ENCODE measurements at places on chromosomes 7 and 10.

DNA sequence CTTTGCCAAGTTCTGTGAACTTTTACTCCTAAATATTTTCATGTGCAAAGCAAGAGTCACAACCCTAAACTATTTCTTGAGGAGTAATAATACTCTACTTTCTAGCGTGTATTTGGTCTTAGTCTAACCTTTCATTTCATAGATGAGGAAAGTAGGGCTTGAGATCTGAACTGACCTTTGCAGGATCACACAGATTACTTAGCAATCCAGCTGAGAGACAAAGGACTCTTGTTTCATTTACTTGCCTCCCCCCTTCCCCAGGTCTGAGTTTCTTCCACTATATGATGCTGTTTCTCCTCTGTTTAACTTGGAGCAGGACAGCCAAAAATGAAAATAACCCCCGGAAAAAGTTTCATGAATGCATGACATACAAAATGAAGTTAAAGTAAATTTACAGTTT is 75.3 kb upstream of the PTN start:
- no peak for DNase-seq

DNA sequence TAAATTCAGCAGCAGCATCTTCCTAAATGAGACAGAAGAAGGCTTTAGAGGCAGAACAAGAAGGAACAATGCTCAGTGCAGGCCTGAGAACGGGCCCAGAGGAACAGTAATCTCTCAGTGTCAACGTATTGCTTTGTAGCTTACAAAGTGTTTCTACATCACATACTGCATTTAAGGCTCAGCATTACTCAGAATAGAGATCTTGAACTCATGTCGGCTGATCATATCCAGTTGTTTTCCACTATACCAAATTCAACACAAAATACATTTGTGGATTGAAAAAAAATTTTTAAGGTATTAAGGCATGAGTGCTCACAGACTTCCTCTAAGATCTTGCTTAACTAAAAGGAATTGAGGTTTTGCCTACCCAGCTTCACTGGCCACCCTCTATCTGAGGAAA is 325.1 kb downstream of the HPSE2 start:
- no peak for DNase-seq

- DNase-seq, result no peak
Observed at GRCh38 chr10:100873146-100873826, 39.5 kb upstream of the SLF2 start.

DNA sequence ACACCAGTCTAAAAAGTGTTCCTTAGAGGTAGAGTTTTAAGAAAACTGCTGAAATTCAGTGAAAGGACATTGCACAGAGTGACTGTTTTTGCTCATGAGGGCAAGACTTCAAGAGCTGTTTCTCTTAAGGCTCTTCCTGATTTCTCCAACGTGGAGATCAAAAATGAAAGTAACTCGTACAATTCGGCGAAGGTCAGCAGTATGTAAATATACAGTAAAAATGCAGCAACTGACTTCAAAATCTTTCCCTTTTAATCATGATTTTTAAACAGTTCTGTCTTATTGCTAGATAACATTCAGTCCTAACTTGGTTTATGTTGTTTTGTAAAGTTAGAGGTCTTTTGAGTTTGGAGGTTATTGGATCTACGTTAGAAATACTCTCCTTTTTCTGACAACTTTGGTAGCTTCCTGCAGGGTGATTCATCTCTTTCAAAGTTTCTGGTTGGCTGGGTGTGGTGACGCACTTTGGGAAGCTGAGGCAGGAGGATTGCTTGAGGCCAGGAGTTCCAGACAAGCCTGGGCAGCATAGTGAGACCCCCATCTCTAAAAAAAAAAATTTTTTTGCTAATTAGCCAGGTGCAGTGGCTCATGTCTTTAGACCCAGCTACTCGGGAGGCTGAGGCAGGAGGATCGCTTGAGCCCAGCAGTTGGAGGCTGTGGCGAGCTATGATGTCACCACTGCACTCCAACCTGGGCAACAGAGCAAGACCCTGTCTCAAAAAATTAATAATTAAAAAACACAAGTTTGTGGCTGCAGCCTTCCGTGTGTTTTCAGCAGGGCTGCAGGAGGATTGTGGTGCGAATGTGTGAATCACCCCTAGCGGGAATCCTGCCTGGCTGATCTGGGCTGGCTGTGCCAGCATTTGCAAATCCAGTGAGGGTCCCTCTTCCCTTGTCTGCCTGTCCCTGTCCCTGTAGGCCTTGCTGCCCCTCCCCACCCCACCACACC is 29.2 kb upstream of the AP5Z1 start:
- peak; percentile 49 for DNase-seq

- no peak for DNase-seq
Observed at GRCh38 chr10:12667052-12667451, 317.7 kb downstream of the CAMK1D start.

GRCh38 chr7:146554556-146554955 is 438.0 kb downstream of the CNTNAP2 start:
- no peak for DNase-seq

DNA sequence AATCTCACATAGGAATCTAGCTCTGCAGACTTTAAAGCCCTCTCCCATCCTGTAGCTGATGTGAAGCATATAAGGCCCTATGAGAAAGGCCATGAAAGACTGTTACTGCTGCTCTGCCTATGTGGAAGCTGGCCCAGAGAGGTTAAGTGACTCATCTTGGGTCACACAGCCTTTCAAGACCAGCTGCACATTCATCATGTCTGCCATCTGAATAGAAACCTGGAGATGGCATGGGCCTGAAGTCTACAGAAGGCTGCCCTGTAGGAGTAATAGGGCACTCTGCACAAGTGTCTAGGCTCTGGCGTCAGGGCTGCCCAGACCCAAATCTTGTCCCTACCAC is 59.4 kb upstream of the COL13A1 start:
- DNase-seq, result no peak

DNA sequence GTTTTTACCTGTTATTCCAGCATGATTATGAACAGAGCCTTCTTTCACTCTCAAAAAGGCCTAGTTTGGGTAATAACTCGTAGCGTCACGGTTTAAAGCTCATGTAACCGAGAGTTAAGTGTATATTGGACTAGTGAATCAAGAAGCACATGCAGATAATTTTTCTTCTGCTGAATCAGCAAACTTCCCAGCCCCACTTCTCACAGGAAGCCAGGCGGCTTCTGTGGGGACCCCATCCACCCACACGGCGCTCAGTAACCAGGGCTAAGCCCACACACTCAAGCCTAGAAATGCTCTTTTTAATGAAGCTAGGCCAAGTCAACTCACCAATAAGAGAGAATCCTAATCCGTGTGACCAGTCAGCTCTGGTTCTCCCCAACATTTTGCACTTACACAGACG is 191.2 kb upstream of the MGMT start:
- DNase-seq, result no peak

DNA sequence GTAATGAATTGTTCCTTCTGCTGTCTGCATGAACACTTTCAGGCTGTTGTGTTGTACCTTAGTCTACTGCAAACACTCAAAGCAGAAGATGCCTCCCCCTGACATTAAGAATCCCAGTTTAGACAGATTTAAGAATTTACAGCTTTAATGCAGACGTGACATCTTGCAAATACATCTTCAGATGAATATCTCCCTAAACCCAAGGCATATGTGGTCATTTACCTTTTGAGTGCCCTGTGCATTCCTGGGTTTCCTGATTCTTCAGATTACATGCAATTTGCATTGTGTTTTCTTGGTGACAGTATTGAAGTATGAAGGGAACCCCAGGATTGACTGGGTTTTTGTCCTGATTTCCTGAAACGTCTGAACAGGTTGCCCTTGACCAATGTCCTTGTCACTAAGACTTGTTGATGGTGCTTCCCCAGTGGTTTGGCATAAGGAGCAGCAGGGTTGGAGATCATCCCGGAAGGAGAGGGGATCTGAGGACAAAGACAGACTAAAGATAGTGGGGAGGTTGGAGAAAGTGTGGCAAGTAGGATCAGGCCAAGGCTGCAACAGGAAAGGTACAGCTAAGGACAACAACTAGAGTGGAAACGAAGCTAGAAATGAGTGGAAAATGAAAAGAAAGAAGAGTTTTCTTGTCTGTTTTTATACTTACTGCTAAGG is 123.8 kb upstream of the RHOBTB1 start:
- no peak for DNase-seq

DNA sequence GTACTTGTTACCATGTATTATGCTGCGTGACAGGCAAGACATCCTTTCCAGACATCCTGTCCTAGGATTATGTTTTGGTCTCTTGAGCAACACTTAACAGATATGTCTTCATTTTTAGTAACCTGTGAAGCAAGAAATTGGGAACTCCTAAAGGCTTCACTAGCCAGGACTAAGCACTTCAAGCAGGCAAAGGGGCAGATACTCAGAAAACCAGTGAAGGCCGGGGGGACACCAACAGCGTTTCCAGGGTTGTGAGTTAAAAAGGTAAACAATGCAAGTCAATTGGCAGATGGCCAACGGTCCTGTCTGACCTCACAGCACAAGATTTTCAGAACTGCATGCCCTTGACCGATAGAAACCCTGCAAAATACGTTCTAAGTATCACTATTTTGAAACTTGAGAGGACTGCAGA is 77.6 kb upstream of the SFMBT2 start:
- DNase-seq, result no peak

DNA sequence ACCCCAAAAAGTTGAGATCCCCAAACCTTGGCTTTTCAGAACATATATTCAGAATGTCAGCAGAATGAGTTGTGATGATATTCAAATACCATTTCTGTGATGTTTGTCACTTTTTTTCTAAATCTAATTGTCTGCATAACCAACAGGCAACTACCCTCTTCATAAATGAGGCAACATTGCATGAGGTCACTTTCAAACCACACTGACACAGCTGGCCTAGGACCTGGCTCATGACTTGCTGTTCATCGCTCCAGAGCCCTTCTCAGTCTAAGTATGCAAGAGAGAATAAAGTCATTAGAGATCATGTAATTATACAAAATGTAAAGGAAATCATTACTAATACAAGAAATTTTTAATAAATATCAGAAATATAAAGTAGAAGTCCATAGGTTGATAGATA is 681.9 kb downstream of the GRM8 start:
- no peak for DNase-seq

GRCh38 chr7:33937871-33938270 is 32.5 kb downstream of the BMPER start:
- DNase-seq, result no peak

DNA sequence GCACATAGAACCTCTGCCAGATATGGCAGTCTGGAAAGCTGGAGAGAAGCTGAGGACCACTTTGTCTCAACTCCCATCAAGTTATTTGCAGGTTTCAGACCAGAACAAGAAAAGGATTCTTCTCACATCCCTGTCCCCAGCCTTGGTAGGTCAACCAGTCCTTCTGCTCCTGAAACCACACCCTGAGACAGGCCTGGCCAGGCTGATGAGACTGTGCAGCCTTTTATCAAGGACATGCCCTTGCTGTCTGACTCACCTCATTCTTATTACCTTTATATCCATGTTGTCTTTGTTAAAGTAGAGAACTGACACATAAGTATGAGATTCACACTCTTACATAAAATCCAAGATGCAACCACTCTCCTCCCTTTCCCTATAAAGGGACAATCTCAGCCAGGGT is 354.9 kb downstream of the PLXNA4 start:
- no peak for DNase-seq

DNA sequence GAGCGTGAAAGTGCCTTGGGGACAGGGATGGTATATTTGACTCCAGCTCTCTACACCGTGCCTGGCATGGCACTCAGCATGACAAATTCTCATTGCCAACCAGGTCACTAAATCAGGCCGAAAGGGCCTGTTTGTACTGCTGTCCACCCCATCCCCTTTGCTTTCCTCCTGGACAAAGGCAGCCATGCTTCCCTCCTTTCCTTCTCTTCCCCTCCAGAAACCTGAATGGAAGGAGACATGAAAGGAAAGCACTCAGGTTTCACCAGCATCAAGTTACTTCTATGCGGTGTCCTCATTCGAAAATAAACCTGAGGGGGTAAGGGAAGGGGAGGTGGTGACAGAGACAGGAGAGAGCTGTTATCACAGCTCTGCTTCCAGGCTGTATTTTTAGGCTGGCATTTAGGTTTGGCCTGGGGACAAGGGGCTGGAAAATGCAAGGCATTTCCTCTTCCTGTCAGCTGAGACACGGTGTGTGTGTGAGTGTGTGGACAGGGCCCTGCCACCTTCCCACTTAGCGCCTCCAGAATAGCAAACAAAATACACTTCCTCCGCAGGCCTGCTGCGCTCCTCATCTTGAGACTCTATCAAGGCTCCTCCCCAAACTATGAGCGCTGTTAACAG is 79.9 kb upstream of the COL13A1 start:
- no peak for DNase-seq
